Stimulated activated CD8-positive, alpha-beta memory T cell treated with anti-CD3 and anti-CD28 coated beads, Interleukin-4, amount 100 ng/mL, for 4 hours (primary cell): ENCODE measurements at places on chromosomes 2 and 18.

GRCh38 chr2:8003462-8004075, 678.3 kb upstream of the ID2 start:
- no peak for DNase-seq

- no peak for DNase-seq
These were observed 115.1 kb upstream of the ST6GAL2 start for GRCh38 chr2:107001062-107001461.

GRCh38 chr2:227147023-227147422, 17.0 kb downstream of the COL4A4 start:
- no peak for DNase-seq

GRCh38 chr2:24104906-24105305, 18.2 kb downstream of the PFN4 start:
- DNase-seq = no peak

- no peak for DNase-seq
These were observed 31.7 kb upstream of the TTC32 start for GRCh38 chr2:19933351-19933981.

DNA sequence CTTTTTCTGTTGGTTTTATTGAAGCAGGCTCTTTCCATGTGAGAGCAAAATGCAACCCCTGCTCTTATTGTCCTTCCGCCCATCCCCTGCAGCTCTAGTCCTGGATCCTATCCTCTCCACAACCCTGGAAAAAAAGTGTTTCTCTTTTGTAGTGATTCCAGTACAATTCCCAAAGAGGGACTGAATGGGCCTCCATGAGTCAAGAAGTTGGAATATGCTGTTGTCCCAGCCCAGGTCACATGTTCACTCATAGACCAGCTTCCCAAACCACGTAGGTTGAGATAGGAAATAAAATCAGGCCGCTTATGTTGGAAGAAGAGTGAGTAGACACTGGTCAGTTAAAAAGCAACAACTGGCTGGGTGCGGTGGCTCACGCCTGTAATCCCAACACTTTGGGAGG, 39.4 kb downstream of the CPO start:
- DNase-seq = no peak

DNA sequence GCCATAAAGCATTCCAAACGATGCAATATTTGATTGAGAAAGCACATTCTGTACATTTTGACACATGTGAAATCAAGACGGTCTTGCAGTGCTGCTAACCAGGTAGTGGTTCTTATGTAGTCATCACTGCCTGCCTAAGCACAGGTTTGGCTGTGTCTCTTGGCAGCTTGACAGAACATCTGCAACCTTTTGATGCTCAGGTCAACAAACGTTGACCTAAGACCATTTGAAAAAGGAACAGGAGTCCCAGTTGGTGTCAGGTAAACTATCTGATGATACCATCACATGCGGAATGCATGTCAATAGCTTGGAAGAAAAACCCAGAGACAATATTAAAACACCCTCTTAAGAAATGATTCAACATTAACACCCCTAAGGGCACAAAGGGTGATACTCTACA, 80.7 kb downstream of the L3MBTL4 start:
- no peak for DNase-seq

- no peak for DNase-seq
These were observed 273.8 kb downstream of the ZNF521 start for GRCh38 chr18:25077944-25078723.

GRCh38 chr18:25349926-25350487, 2.0 kb downstream of the ZNF521 start:
- DNase-seq = no peak

GRCh38 chr18:44119607-44120006, 561.1 kb upstream of the SETBP1 start:
- no peak for DNase-seq

GRCh38 chr2:52341732-52342131, 1309.8 kb upstream of the NRXN1 start:
- DNase-seq = no peak

DNA sequence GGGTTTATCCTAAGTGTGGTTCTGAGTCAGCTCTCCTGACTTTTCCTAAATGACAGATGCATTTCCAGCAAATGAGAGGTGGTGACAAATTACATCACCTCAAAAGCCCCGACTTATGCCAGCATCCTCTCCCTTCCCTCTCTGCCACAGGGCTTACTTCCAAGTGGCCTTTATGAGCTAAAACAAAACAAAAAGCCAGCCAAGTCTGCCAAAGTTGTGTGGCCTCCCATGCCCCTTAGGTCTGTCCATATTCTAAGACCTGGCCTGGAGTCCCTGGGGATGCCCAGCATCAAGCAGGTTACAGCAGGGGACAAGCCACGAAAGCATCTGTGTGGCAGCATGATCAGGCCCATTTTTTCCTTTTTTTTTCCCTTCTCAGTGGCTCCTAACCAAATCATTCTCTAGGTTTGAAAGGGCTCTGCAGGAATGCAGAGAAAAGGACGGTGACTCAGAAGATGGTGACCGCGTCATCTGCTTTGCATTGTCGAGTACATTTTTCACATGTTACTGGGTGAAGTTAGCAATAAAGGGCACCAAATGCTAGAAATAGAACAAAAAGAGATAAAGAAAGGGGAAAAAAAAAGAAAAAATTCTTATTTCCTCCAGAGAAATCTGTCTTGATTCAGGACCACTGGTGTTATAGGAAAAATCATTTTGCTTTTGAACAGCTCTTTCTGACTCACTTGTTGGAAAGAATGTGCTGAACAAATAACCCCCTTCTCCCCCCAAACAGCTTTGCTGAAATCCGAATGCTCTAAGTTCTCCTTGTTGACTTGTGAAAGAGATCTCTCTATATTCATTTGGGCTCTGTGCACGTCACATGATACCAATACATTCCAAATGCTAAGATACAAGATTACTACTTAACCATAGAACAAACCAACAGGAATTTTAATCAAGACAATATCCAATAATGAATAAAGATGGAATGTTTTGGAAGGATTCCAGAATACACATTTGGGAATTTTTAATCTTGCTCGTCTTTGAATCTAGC, 178.7 kb downstream of the EN1 start:
- no peak for DNase-seq

DNA sequence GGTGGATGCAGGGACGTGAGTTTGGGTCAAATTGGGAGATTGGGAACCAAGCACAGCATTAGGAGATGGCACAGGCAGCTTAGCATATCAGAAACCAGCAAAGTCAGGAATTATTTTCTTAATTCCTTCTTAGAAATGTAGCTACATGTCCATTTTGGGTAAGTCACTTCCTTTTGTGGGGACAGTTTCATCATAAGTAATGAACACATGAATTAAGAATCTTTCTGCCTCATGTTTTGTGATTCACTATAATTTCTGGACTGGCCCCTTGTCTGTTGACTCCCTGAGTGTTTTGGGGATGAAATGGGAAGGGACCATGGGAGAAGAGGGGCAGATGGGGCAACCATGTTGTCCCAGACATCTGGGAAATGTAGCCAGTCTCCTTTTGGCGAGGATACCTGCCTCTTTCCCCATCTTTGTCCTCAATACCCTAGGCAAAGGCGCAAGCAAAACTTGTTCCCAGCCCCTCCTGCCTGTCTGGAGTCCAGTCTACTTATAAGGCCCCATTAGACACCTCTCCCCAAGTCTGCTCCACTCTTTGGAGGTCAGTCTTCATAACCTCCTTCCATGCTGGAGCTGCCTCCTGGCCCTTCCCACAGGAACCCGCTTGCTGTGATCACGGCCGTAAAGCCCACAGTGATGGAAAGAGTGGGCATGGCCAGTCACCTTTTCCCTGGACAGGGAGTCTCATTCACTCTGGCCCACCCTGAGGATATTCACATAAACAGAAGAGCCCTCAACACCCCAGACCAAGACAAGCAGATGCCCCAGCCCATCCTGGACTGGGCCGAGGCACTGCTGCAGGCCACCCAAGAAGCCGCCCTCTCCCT, 25.7 kb downstream of the MTHFD2 start:
- no peak for DNase-seq

- DNase-seq = no peak
These were observed 566 bp upstream of the CMPK2 start for GRCh38 chr2:6866275-6866671.

DNA sequence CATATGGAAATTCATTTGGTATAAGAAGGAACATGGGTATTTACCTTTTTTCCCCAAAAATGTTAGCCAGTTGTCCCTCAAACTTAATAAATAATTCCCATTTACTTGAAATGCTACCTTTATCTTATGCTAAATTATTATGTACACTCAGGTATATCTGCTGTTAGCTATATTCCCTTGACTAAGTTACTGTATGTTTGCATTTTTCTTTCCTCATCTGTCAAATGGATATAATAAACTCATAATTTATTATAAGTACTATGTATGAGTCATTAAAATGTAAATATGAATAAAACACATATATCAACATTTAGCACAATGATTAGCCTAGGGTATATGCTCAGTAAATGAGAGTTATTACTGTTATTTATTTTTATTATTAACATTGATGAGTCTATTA, 117.4 kb downstream of the PMS1 start:
- DNase-seq = no peak

DNA sequence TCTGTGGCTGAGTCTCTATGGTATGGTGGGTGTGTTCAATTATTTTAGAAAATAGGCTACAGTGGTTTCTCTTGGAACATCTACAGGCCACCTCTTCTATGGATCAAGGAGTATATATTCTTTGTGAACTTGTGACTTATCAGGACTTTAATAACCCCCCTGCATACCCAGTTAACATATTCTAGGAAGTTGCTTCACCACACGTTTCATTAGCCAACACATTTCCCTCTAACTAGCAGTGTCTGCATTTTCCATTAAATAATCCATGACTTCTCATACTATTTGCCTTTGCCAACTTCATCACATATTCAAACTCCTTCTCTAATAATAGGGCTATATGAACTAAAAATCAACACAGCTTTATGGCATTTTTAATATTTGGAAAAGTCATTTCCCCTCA, 187.6 kb upstream of the ARL4C start:
- DNase-seq = no peak

GRCh38 chr2:184114439-184114838, 483.9 kb upstream of the ZNF804A start:
- no peak for DNase-seq

- no peak for DNase-seq
These were observed 276.3 kb downstream of the RND3 start for GRCh38 chr2:150211164-150211631.

- DNase-seq = no peak
These were observed 16.0 kb upstream of the PROM2 start for GRCh38 chr2:95258271-95258670.

- no peak for DNase-seq
These were observed 1228.3 kb upstream of the CHAC2 start for GRCh38 chr2:52539026-52539970.

GRCh38 chr2:573025-573424, 104.2 kb downstream of the TMEM18 start:
- DNase-seq = no peak

GRCh38 chr18:48879008-48879431, 71.7 kb downstream of the SMAD7 start:
- no peak for DNase-seq

- no peak for DNase-seq
These were observed 22.7 kb downstream of the COL4A4 start for GRCh38 chr2:227141301-227141700.

GRCh38 chr18:12362473-12363174, 14.4 kb downstream of the AFG3L2 start:
- no peak for DNase-seq

DNA sequence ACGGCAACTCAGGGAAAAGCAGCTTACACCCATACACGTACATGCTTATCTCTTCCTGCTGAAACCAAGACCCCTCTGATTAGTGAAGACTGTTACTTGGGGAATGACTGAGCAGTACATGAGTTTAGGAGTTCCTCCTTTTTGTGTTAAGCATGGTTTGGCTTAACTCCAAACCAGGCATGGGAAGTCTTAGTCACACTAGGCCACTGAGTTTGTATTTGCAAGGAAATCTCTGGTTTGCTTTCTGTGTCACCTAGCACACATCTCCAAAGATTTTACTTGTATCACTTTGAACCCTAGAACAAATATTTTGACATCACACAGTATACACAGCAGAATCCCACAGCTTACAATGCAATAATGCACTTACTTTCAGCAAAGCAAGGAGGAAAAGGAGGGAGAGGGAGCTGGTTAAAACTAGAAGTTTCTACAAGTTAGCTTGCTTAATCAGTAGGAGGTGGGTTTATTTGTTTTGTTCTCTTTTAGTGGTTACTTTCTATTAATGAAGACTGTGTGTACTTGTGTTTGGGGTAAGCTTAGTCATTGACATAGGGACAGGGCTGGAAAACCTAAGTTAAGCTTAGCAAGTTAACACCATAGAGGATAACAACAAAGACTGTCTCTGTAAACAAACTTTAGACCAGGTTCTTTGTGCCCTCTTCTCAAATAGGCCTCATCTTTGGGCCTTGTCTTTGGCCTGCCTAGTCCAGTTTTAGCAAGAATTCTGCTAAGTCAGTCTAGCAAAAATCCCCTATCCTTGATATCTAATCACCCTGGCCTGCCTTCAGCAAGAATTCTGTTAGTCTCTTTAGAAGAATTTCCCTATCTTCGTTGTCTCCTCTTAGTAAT, 219.4 kb downstream of the MREG start:
- DNase-seq = no peak

DNA sequence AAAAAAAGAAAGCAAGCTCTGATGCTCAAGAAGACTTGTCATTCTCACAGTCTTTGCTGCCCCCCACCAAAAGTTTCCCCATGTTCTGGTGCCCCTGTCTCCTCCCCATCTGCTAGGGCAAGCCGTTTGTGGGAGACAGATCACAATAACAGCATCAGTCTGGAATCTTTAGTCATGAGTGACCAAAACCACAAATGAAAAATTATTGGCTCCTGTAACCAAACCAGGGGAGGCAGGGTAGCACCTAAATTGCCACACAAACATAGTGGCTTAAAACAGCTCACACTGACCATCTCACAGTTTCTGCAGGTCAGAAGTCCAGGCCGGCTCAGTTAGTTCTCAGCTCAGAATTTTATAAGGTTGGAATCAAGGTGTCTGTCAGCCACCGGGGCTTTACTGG, 9.1 kb upstream of the B3GNT7 start:
- no peak for DNase-seq

GRCh38 chr2:219442256-219443015, 7.8 kb downstream of the SPEG start:
- DNase-seq = no peak
